ENCODE measurements at places on chromosomes 16 and 17.

- no peak for DNase-seq
Measured at GRCh38 chr17:81097134-81097942, 62.4 kb downstream of the BAIAP2 start.

DNA sequence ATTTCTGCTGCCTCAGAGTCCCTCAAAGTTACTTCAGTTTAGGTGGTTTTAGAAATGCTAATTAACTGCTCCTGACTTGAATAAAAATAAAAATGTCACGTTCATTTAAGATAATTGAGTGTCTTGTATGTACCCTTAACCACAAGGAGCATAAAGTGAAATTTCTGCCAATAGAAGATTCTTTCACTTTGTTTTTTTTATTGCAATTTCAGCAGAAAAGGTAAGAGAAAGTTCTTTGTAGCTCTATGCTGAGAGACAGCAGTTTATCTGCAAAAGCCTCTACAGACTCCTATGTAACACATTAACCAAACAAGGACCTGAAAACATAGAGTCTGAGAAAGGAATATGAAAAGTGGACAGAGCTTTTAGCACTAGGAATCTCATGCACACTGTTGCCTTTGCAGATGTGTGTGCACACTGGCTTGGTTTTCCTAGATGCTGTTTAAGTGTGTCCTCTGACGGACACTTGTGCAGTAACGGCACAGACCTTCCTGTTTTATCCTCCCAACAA lies 11.6 kb downstream of the ARHGAP44 start:
- DNase-seq: no peak

- DNase-seq: no peak
Measured at GRCh38 chr16:6153901-6154300, 1056.3 kb upstream of the EEF2KMT start.

- DNase-seq: no peak
Measured at GRCh38 chr17:44801880-44802279, 28.2 kb downstream of the GJC1 start.

- no peak for DNase-seq
Measured at GRCh38 chr17:17837380-17837821, 615 bp upstream of the SREBF1 start.

DNA sequence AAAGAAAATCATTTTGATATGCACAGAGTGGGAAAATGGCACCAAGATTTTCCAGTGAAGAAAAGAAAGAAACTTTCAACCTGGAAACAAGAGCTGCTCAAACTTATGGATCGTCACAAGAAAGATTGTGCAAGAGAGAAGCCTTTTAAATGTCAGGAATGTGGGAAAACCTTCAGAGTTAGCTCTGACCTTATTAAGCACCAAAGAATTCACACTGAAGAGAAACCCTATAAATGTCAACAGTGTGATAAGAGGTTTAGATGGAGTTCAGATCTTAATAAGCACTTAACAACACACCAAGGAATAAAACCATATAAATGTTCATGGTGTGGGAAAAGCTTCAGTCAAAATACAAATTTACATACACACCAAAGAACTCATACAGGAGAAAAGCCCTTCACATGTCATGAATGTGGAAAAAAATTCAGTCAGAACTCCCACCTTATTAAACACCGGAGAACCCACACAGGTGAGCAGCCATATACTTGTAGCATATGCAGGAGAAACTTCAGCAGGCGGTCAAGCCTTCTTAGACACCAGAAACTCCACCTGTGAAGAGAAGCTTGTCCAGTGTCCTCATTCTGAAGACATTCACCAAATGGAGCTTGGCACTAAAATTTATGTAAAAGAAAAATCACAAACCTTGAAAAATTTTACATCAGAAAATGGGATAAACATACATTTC lies 12.2 kb downstream of the ZNF75A start:
- no peak for DNase-seq

GRCh38 chr16:81273223-81273950 lies 34.9 kb downstream of the BCO1 start:
- no peak for DNase-seq

- no peak for DNase-seq
Measured at GRCh38 chr16:47067203-47067602, 76.5 kb downstream of the NETO2 start.

GRCh38 chr17:79946352-79947231 lies 89.1 kb downstream of the TBC1D16 start:
- no peak for DNase-seq

DNA sequence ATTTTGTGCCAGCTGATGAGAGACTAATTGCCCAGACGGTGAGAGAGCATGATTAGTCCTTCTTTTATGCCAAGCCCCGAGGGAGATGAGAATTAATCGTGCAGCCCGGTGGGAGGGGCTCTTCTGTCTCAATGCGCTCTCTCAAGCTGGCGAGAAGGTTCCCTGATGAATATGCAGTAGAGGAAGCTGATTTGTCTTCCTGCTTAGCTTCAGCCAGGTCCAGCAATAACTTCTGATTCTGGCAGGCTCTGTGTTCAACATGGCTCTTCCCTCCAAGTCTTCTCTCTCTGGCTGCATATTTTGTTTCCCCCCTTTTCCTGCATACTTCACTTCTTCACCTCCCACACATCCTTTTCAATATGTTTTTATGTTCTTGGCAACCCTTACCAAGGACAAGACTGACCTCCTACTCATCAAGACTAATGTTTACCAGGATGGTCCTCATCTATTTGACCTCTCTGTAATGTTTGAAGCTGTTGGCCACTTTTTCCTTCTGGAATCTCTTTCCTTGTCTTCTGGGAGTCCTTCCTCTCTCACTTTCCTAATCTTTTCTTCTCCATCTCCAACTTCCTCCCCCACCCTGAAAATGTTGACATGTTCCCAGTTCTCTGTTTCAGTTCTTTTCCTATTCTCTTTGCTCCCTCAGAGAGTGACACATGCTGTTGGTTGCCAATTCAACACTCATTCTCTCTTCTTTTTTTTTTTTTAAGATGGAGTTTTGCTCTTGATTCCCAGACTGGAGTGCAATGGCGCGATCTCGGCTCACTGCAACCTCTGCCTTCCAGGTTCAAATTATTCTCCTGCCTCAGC lies 33.1 kb downstream of the ARL4D start:
- no peak for DNase-seq

DNA sequence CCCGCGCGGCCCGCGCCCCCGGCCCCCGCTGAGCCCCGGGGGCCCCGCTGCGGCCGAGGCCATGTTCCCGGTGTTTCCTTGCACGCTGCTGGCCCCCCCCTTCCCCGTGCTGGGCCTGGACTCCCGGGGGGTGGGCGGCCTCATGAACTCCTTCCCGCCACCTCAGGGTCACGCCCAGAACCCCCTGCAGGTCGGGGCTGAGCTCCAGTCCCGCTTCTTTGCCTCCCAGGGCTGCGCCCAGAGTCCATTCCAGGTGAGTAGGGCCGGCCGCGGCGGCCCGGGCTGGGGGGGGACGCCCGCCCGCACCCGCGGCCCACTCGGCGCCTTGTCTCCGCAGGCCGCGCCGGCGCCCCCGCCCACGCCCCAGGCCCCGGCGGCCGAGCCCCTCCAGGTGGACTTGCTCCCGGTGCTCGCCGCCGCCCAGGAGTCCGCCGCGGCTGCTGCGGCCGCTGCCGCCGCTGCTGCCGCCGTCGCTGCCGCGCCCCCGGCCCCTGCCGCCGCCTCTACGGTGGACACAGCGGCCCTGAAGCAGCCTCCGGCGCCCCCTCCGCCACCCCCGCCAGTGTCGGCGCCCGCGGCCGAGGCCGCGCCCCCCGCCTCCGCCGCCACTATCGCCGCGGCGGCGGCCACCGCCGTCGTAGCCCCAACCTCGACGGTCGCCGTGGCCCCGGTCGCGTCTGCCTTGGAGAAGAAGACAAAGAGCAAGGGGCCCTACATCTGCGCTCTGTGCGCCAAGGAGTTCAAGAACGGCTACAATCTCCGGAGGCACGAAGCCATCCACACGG lies 504 bp downstream of the MAZ start:
- no peak for DNase-seq

DNA sequence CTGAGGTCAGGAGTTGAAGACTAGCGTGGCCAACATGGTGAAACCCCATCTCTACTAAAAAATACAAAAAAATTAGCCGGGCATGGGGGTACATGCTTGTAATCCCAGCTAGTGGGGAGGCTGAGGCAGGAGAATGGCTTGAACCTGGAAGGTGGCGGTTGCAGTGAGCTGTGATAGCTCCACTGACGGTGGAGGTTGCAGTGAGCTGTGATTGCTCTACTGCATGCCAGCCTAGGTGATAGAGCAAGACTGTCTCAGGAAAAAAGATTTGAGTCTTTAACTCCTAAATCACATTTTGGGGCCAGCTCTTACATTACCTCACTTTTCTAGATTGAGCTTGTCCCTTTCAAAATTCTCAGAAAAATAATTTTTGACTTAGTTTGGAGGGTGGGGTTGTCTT lies 15.2 kb downstream of the VMP1 start:
- DNase-seq: no peak

DNA sequence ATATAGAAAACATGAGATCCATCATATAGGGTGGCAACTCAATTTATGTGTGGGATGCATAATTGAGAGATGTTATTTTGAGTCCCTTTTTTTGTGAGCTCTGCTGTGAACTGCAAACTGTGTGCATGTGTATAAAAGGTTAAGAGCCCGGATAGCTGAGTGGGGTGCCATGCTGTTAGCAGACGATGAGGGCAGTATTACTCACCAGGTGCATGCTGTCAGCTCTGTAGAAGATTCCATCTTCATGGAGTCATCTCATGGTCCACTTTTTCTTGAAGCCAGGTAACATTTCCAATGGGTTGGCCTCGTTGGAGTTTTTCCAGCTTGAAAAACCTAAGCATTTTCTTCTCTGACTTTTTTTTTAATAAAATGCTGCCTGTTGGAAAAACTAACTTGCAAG lies 43.0 kb upstream of the RHBDL3 start:
- peak; percentile 2 for DNase-seq

DNA sequence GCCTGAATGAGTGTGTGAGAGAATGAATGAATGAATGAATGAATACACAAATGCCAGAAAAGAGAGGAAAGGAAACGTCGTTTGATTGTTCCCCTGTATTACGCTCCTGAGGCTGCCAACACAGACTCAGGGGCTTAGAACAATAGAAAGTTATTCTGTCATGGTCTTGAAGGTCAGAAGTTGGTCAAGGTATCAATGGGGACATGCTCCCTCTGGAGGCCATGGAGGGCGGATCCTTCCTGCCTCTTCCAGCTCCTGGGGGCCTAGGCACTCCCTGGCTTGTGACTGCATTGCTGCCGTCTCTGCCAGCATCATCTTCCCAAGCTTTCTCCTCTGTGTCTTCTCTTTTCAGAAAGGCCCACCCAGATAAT lies 1.5 kb upstream of the SLC38A8 start:
- DNase-seq: no peak

DNA sequence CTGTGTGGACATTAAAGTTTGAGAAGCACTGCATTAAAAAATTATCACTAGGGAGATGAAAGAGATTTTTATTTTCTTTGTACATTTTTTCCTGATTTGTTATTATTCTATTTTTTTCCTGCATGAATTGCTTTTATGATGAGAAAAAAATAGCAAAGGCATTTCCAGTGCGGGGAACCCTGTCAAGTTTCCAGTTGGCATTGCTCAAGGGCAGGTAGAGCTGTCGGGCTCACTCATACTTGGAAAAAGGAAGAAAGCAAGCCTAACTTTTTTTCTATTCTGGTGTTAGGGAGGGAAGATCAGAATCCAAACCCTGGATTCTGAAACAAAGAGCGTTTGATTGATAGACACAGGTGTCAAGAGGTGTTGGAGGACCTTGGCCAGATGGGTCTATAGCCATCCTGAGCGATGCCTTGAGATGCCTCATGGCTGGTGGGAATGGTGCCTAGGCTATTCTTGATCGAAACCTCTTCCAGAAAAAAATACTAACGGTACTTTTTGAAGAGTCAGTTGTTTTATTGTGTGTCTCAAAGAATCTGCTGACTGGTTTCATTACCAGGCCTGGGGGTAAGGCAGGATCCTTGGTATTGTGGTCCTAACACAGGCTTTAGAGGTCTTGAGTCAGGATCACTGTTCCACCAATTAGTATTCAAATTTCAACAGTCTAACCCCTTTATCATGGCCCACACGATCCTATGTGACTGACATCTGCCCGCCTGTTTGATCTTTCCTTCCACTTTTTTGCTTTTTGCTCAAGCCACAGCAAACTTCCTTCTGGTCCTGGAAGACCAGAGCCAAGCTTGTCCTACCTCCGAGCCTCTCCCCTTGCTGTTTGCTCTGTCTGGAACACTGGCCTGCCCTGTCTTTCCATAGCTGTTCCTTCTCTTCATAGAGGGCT lies 20.1 kb downstream of the SNX29 start:
- no peak for DNase-seq

- peak; percentile 15 for DNase-seq
Measured at GRCh38 chr17:31067691-31068184, 27.0 kb upstream of the NF1 start.

GRCh38 chr16:13587181-13587580 lies 332.8 kb upstream of the ERCC4 start:
- DNase-seq: no peak

- no peak for DNase-seq
Measured at GRCh38 chr16:19210968-19211367, 42.9 kb downstream of the SYT17 start.

DNA sequence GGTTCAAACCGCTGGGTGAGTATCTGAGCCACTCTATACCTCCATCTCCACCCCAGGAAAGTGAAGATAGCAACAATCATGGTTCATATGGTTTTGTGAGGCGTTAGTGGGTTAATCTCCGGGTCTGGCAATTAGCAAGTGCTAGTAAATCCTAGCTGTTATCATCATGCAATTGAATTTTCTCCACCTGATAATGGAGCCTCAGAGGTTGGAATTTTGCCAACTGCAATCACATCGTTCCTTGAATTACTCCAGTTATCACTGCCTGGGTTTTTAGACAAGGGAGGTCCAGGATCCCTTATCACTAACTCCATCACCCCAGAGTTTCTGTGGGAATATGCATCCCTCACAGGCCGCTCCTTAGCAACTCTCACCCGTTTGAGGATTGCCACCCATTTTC lies 311.5 kb downstream of the RBFOX1 start:
- no peak for DNase-seq

DNA sequence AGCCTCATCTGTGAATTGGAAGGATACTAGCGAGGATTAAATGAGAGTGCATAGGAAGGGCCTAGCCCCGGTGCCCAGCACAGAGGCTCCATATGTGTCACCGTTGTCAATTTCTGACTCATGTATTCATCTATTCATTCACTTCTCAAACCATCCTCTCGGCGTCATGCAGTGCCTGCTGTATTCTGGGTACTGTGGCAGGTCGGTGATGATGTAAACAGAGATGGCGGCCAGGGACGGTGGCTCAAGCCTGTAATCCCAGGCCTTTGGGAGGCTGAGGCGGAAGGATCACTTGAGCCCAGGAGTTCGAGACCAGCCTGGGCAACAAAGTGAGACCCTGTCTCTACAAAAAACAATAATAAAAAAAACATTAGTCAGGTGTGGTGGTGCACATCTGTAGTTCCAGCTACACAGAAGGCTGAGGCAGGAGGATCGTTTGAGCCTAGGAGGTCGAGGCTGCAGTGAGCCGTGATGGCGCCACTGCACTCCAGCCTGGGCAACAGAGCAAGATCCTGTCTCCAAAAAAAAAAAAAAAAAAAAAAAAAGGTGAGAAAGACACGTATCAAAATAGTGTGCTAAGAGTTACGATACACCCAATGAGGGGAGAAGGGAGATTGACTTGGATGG lies 4.3 kb upstream of the PPP1R1B start:
- no peak for DNase-seq

- DNase-seq: no peak
Measured at GRCh38 chr16:11245988-11246387, 10.0 kb downstream of the SOCS1 start.

GRCh38 chr17:74528491-74529199 lies 2.6 kb downstream of the CD300LB start:
- DNase-seq: no peak
